Activated CD4-positive, alpha-beta T cell treated with anti-CD3 and anti-CD28 coated beads for 36 hours (primary cell): ENCODE measurements at places on chromosomes 16 and 17. TPM values are rescaled to one million over a fixed set of nuclear protein-coding genes. Genes with fewer than 3 reads are reported as not detected.

SLC12A3 gene
- total RNA-seq = not detected

ITGA2B gene
- 1.6 TPM for total RNA-seq

GRIN2A gene
- total RNA-seq = not detected

TBC1D3B gene
- total RNA-seq = 2.0 TPM

ARHGAP44 gene
- 0.55 TPM for total RNA-seq

UNC13D gene
- 133 TPM for total RNA-seq

ATP2A1 gene
- 3.4 TPM for total RNA-seq

SHISA9 gene
- not detected for total RNA-seq

KCNG4 gene
- total RNA-seq = not detected

RGS9 gene
- 1.6 TPM for total RNA-seq

MCRIP1 gene
- total RNA-seq = 45.8 TPM

- DNase-seq = no peak
Measured at GRCh38 chr16:13816701-13817100, 103.3 kb upstream of the ERCC4 start.

- DNase-seq = no peak
Measured at GRCh38 chr17:8121407-8121680, 2.6 kb downstream of the HES7 start.

- peak; percentile 89 for DNase-seq
Measured at GRCh38 chr16:67447508-67448076, 16.7 kb downstream of the HSD11B2 start.

GRCh38 chr16:69243479-69243878 lies 56.5 kb downstream of the SNTB2 start:
- DNase-seq = no peak

GRCh38 chr17:72501404-72502370 lies 380.9 kb downstream of the SOX9 start:
- DNase-seq = no peak

GRCh38 chr16:31373235-31373634 lies 18.3 kb downstream of the ITGAX start:
- DNase-seq = no peak

DNA sequence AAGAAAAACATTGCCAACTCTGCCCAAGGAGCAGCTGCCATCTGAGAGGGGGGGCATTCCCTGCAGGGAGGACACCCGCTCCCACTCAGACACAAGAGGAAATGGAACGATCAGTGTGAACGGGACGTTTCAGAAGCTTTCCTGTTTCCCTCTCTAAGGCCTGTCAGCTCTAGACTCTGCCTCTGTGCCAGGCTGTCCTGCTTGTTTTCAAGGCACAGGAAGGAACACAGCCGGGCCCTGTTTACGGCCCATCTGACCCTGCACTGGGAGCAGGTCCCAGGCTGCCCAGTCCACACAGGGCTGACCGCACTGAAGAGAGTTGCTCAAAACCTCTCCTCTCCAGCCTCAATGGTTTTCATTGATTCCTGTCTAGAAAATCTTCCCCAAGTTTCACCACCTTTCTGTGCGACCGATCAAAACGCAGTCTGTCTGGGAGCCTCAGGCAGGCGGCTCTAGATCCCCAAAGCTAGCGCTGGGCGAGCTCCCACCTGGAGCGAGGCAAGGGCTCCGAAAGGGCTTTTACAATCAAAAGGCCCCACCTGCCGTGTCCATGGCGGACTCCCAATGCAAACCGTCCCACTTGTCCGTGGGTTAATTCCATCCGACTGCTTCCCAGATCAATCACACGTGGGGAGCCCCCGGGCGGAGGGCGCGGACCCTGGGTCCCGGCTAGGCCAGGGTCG lies 1.5 kb downstream of the PIEZO1 start:
- peak; percentile 39 for DNase-seq

- DNase-seq = no peak
Measured at GRCh38 chr17:13160296-13160695, 142.5 kb upstream of the ELAC2 start.

DNA sequence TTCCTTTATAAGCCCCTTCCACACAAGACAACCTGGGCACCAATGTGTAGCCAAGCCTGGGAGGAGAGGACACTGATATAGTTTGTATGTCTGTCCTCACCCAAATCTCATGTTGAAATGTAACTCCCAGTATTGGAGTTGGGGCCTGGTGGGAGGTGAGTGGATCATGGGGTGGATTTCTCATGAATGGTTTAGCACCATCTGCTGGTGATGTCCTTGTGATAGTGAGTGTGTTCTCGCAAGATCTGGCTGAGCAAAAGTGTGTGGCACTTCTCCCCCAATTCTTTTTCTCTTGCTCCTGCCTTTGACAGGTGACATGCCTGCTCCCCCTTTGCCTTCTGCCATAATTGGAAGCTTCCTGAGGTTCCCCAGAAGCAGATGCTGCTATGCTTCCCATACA lies 135.8 kb downstream of the USP31 start:
- DNase-seq = no peak

GRCh38 chr17:82848022-82848592 lies 8.3 kb upstream of the ZNF750 start:
- peak; percentile 57 for DNase-seq

GRCh38 chr16:87855852-87856715 lies 13.2 kb downstream of the SLC7A5 start:
- DNase-seq = peak; percentile 58

DNA sequence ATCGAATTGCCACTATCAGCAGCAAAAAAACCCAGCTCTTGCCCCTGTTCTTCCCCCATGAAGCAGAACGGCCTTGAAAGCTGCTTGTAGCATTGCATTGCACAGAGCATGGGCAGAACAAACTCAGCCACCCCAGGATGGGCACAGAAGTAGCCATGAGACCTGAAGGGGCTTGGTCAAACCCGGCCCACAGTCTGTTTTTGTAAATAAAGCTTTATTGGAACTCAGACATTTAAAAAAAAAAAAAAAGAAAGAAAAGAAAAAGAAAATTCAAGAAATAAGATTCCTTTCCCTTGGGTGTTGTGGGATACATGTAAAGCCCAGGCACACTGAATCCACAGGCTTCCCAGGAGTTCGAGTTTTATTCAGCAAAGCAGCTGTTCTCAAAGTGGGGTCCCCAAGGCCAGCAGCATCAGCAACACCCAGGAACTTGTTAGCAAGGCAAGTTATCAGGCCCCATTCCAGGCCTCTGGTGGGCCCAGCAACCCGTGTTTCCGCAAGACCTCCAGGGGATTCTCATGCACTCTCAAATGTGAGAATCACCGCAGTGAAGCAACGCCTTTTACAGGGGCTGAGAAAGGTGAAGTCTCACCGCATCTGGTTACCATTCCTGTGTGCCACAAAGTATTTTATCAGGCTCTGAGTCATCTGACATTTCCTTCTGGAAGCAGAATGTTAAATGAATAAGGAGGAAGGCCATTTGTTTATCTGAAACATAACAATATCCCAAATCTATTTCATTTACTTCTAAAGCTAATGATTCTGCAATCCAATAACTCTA lies 108.2 kb downstream of the SLC39A11 start:
- DNase-seq = no peak

DNA sequence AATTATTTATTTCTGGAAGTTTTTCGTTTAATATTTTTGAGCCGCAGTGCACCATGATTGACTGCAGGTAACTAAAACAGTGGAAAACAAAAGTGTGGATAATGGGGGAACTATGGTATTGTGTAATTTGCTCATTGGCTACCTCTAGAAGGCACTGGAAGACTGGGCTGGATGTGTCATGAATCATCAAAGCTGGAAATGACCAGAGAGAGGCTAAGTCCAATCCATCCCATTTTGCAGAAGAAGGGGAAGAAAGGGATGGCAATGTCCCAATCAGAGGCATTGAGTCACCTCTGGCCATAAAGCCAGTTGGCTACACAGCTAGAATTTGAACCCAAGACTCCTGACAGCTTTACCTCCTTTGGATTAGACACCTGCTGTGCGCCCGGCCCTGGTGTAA lies 29.3 kb downstream of the GLP2R start:
- DNase-seq = no peak

DNA sequence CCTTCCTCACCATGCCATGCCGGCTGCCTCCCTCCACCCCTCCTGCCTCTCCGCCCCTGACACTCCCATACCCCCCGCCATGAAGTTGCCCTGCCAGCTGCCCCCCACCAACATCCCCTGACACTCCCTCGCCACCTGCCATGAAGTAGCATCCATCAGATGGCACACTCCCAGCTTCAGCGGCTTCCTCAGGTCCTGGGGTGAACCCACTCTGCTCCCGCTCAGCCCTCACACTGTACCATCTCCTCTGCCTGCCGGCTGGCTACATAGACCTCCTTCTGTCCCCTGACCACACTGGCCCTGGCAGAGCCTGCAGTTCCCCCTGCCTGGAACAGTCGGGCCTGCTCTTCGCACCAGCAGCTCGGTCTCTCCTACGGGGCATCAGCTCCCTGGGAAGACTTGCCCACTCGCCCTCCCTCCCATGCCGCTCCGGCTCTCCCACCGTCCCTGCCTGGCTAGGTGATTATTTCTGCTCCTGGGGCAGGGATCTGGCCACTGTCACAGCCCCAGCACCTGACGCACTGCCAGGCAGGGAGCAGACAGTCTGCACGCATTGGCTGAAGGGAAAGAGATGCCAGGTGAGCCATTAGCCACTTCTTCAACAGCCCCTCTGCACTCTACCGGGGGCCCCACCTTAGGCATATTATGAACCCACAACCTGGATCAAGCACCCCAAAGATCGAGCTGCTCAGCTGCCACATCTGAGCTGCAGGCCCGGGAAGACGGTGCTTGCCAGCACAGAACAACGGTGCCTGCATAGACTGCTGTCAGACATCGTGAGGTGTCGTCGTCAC lies 9.0 kb downstream of the CANT1 start:
- DNase-seq = no peak

- no peak for DNase-seq
Measured at GRCh38 chr16:55285586-55285985, 38.4 kb upstream of the IRX6 start.

DNA sequence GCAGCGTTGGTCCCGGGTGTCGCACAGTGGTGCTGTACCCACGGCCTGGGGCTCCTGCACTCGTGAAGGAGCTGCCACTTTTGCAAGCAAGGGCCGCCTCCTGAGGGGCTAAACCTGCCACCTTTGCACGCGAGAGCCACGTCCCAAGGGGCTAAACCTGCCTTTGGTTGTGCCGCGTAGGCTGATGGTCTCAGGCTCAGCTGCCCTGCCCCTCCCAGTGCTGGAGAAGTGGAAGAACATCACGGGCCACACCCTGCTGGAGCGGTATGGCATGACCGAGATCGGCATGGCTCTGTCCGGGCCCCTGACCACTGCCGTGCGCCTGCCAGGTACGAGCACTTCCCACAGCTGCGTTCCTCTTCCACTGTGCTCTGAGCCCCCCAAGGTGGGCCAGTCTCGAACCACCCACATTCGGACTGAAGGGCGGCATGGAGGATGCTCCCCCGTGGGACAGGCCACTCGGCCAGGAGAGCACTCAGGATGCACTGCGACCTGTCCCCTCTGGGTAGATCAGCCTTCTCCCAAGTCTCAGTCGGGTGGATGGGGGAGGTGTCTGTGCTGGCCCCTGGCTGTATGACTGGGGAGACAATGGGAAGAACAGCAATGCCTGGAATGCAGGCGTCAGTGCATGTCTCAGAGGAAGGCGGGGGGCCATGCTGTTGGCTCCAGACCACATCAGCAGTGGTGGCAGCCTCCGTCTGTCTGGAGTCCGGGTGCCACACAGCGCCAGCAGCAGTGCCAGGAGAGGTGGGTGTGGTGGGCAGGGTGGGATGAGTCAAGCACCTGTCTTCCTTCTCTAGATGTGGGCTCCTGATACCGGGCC lies 20.7 kb downstream of the ACSF3 start:
- peak; percentile 50 for DNase-seq

- no peak for DNase-seq
Measured at GRCh38 chr17:73586275-73586832, 57.9 kb downstream of the SDK2 start.

DNA sequence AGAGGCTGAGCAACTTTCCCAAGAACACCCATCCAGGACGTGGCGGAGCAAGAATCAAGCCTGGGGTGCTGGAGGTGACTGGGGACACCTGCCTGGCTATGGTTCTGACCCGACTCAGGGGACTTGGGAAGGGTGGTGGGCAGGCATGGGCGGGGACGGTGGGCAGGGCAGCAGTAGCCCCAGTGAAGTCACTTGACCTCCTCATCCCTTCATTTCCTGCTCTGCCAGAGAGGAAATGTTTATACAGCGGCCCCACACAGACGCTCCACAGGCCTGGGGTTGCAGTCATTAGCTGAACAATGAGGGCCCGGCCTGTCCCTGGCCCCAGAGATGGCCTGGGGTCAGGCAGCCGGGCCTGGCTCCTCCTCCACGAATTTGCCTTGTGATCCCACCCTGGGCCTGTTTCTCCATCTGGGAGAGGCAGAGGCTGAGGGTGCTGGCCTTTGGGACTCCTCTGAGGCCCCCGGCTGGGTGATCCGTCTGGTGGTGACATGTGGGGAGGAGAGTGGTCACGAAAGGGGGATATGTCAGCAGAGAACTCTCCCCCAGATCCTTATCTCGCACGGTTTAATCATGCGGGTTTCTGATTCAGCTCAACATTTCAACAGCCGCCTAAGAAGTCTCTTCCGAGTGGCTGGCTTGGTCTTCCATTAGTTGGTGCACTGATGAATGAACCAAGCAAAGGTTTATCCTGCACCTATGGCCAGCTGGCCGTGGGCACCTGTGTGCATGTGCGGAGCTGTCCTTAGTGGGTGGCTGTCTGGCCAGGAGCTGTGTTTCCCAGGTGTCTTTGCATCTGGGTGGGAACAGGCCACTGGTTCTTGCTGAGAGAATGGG lies 175.9 kb downstream of the IRF8 start:
- no peak for DNase-seq

DNA sequence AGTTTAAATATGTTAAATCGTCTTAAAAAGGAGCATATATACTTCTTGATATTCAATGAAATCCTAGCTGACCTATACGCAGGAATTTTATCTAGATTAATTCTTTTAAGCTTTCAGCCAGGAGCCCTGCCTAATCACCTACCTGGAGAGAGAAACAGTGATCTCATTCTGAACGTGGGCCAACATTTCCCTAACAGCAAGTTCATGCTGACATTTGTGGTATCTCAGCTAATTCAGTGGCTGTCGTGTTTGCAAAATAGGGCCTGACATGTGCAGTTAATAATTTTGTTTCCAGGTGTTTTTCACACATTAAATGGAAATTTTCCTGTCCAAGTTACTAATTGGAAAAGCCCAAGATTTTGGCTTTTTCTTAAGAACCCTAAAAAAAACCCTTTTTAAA lies 17.4 kb downstream of the KRT24 start:
- no peak for DNase-seq

- no peak for DNase-seq
Measured at GRCh38 chr17:36858119-36859002, 78.9 kb upstream of the LHX1 start.

DNA sequence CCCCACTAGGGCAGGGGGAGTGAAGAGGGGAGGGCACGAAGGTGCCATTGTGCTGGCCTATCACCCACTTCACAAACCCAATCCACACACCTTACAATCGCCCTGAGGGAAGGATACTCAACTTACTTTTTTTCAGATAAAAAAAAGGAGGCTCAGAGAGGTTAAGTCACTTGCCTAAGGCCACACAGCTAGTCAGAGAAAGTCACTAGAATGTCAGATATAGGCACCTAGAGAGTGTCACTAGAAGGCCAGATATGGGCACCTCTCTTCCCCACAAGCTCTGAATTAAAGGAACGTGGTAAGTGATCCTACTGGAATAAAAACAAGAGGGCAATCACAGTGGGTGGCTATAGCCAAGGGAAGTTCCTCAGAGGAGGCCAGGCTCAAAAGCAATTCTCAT lies 204.5 kb upstream of the ASIC2 start:
- DNase-seq = no peak

GRCh38 chr17:78130437-78131101 lies at the start of gene TMC8:
TSS of gene TMC8 (plus strand) at chr17:78130771. CDS start at chr17:78131589, 818 bp downstream.
- peak; percentile 86 for DNase-seq
